ENCODE measurements at places on chromosomes 11 and 22.

GRCh38 chr22:21780259-21780658 lies 44.7 kb upstream of the YPEL1 start:
- DNase-seq = peak; percentile 44

GRCh38 chr11:121890946-121891515 lies 225.0 kb downstream of the BLID start:
- no peak for DNase-seq

DNA sequence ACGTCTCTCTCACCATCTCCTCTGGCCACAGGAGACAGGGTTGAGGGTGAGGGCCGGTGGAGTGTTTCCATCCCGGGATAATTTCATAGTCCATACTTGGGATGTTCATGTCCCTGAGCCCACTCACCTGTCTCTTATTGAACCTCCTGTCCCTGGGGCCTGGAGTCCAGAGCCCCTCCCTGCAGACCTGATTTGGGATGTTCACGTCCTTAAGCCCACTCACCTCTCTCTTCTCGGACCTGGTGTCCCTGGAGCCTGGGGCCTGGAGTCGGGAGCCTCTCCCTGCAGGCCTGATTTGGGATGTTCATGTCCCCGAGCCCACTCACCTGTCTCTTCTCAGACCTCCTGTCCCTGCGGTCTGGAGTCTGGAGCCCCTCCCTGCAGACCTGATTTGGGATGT lies 868.2 kb downstream of the BRD1 start:
- no peak for DNase-seq

DNA sequence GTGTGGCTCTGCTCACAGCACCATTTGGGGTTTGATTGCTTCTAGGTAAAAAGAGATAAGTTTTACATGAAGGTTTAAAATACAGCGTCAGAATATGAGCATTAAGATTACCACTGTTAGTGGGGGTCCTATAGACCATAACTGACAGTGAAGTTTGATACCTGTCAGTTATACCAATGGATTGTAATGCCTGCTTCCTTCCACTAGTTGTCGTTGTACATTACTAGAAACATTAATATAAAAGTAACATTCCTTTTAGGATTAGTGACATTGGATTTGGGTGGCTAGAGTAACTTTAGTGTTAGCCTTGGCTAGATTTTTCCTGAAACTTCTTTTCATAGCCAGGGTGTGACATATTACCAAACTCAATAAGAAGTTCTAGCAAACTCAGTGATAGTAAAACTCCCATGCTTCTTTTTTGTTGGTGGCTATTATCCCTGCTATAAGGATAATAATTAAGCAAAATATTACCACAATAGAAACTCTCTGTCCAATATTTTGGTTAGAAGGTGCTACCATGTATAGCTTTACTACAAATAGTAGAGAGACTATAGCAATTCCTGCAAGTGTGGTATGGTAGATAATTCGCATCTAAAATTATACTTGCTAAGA lies 57.1 kb downstream of the FAM181B start:
- no peak for DNase-seq

DNA sequence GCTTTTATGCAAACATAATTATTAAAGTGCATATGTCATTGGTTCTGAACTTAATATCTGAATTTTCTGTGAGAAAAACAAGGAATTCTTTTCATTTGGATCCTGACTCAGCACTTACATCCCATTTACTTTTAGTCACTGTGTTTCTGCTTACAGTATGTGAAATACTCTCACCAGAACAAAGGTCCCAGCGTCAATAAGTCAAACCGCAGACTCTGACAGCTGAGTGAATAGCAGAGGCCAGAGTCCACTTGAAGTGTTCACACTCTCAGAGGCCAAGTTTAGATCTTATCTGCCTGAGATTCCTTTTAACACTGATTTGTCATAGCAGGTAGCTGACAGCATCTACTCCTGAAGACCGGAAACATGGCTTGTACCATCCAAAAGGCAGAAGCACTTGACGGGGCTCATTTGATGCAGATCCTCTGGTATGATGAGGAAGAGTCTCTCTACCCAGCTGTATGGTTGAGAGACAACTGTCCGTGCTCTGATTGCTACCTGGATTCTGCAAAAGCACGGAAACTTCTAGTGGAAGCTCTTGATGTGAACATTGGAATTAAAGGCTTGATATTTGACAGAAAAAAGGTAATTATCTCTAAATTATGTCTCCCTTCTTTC lies 14.6 kb downstream of the BBOX1 start:
- no peak for DNase-seq
